ENCODE measurements at places on chromosomes 3 and 15.

- peak; percentile 17 for DNase-seq
Measured at GRCh38 chr3:140552898-140553297, 125.0 kb upstream of the TRIM42 start.

- no peak for DNase-seq
Measured at GRCh38 chr15:99967841-99968371, 234.7 kb upstream of the LYSMD4 start.

- DNase-seq: no peak
Measured at GRCh38 chr3:71124048-71124447, 459.5 kb downstream of the FOXP1 start.

DNA sequence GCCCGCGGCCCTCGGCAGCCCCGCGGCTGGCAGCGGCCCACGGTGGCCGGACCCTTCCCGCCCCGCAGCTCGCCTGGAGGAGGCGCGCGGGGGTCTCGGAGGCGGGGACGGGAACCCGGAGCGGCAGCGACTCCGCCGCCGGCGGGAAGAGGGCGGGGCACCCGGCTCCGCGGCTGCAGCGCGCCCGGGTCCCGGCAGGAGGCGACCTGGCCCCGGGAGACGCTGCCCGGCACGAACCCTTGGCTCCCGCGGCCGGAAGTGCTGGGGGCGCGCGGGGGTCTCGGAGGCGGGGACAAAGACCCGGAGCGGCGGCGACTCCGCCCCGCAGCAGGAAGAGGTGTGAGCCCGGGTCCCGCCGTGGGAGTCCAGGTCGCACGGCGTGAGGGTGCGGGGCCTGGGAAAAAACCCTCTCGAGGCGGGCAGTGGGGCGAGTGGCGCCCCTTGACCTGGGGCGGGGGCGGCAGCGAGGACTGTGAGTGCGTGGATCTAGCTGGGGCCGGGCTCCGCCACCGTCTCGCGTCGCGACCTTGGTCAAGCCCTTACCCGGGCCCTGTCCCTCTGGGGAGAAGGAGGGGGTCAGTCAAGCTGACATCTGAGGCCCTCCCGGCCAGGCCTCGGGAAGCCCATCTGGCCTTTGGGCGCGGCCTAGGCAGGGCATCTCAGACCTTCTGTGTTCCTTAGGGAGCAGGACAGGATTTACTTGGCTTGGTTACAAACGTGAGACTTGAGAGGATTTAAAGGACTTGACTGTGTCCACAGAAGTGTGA is at the start of gene CIB2:
Gene CIB2, minus strand, starts transcription at position 151 of the 767 bp plus-strand sequence. CDS start 230 bp downstream, outside the sequence.
- peak; percentile 67 for DNase-seq

DNA sequence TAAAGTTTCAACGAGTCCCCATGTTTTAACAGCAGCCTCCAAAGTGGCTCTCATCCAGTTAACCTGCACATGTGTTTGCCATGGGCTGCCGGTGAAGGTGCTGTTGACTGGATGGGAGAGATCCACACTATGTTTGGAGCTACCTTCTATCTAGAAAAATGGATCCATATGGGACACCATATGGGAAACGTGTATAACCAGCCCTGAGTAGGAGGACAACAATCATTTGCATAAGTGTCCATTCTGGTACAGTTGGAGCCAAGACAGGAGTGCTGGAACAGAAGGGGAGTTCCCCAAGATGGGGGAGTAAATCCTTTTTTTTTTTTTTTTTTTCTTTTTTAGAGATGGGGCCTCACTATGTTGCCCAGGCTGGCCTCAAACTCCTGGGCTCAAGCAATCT is 36.6 kb downstream of the MKRN2 start:
- DNase-seq: no peak

- no peak for DNase-seq
Measured at GRCh38 chr3:179949869-179950268, 86.9 kb downstream of the PEX5L start.

DNA sequence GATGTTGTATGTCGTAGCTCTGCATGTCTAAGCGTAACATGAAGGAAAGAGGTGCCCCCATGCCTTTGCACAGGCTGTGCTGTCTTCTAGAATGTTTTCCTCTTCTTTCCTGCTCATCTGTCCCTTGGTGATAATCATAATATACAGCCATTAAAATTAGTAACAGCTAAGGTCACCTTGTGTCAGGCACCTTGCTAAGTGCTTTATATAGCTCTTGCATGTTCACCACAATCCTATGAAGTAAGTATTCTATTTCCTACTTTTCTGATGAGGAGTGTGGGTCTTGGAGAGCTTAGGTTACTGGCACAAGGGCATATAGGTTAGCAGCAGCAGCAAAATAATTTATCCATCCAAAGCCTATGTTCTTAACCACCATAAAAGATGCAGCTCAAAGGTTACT is 754.4 kb downstream of the NTRK3 start:
- DNase-seq: no peak

DNA sequence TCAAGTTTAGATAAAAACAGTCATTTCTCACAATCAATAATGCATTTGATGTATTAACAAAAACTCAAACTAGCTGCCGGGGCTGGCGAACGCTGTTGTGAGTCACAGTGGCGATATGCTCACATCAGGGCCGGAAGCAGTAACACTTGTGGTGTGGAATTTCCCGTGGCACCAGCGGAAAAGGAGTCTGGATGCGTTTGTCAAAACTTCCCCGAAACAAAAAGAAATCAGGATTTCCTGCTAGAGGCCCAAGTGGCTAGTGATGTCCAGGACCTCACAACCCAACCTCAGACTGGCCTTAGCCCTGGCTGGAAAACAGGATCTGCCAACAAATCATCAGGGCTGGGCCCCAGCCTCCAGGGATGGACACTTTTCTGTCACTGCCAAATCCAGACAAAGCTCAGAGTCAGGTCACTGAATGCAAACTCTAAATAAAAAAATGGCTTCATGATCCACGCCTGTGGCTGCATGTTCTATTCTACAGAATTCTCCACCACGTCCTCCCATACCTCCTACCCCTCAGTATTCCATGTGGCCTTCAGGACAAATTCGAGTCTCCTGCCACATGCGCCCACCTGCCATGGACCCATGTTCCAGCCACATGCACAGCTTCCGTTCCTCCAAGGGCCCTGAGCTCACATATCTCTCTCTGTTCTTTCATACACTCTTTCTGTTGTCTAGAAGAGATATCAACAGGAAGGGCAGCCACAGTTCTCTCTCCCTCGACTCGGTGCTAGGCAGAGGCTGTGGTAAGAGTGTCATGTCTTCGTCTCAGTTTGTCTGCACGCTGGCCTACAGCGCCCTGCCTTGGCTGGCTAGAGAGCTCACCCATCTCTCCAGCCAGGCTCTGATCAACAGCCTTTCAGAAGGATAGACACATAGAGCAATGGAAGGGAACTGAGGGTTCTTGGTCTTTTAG is 35.4 kb downstream of the EHD4 start:
- DNase-seq: no peak
